ENCODE measurements at places on chromosomes 3 and 15. TPM values are rescaled to one million over a fixed set of nuclear protein-coding genes. Genes with fewer than 3 reads are reported as not detected.

DNA sequence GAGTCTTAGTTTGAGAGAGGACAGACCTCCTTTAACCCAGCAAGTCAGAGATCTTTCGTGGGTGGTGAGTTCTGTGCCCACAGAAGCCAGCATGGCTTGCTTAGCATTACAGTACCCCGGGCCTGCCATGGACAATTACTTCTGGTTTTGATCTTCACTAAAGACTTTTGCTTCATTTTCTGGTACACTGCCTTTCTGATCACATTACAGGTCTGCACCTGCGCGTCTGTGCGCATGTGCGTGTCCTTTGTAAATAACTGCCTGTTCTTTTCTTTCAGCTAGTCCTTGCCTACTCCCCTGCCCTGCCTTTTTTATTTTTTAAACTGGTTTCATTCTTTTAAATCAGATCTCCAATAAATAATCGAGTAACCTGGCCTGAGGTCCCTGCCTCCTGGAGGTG lies 57.1 kb upstream of the CMTM8 start:
- no peaks in the 10 kb centered on the region for H3K27me3 ChIP-seq
- H3K4me1 ChIP-seq, result peaks cover 19% of the 10 kb centered on the region
- no peak for DNase-seq
- H3K4me3 ChIP-seq, result no peak overlapping the region
- H3K36me3 ChIP-seq, result no peaks in the 10 kb centered on the region

- DNase-seq, result no peak
- H3K4me3 ChIP-seq, result no peak overlapping the region
- H3K4me1 ChIP-seq, result no peaks in the 10 kb centered on the region
- H3K27ac ChIP-seq, result no peak overlapping the region
These were observed 190.9 kb upstream of the CFAP20DC start for GRCh38 chr3:59240666-59241255.

- no peak overlapping the region for H3K27ac ChIP-seq
- H3K36me3 ChIP-seq, result no peaks in the 10 kb centered on the region
- H3K27me3 ChIP-seq, result no peaks in the 10 kb centered on the region
- no peak for DNase-seq
- no peak overlapping the region for H3K4me3 ChIP-seq
- H3K4me1 ChIP-seq, result peaks cover 2% of the 10 kb centered on the region
These were observed 102.5 kb downstream of the MESD start for GRCh38 chr15:80887148-80887547.

GRCh38 chr3:135453326-135453725 lies 512.2 kb upstream of the PPP2R3A start:
- no peak overlapping the region for H3K4me3 ChIP-seq
- no peak for DNase-seq
- H3K36me3 ChIP-seq, result no peaks in the 10 kb centered on the region
- peaks cover 48% of the 10 kb centered on the region for H3K27me3 ChIP-seq
- no peak overlapping the region for H3K27ac ChIP-seq

DNA sequence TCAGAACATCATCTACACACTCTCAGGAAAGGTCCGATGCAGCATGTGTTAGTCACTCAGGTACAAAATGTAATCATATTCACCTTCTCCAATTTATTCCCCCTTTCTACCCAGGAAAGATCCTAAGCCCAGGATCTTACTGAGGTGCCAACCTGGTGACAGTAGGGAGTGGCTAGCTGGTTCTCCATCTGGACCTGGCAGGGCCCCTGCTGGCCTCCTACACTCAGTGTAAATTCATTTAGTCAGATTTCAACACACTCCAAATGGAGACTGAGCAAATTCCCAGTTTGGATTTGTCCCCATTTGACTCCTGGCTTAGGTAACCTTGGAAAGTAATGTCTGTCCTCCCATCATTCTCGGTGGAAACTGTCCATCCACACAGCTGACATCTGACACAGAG lies 47.3 kb downstream of the SYNPR start:
- DNase-seq, result no peak
- H3K4me1 ChIP-seq, result no peaks in the 10 kb centered on the region
- H3K27ac ChIP-seq, result no peak overlapping the region
- no peaks in the 10 kb centered on the region for H3K27me3 ChIP-seq
- no peak overlapping the region for H3K4me3 ChIP-seq

GRCh38 chr3:14456794-14457193 lies 54.4 kb downstream of the SLC6A6 start:
- peaks cover 5% of the 10 kb centered on the region for H3K36me3 ChIP-seq
- H3K4me3 ChIP-seq, result no peak overlapping the region
- no peak overlapping the region for H3K27ac ChIP-seq
- no peaks in the 10 kb centered on the region for H3K27me3 ChIP-seq

- no peaks in the 10 kb centered on the region for H3K27me3 ChIP-seq
- no peak overlapping the region for H3K4me3 ChIP-seq
- no peak overlapping the region for H3K27ac ChIP-seq
- DNase-seq, result no peak
- H3K36me3 ChIP-seq, result no peaks in the 10 kb centered on the region
These were observed 43.8 kb upstream of the GPR149 start for GRCh38 chr3:154473769-154474168.

The GOLGA8A gene
- 37.2 TPM for total RNA-seq

The TMCO5A gene
- total RNA-seq, result not detected

Measured in HCT116 (cell line).